ENCODE measurements at places on chromosomes 5 and 9. TPM values are rescaled to one million over a fixed set of nuclear protein-coding genes. Genes with fewer than 3 reads are reported as not detected.
A peak's percentile ranks its signal among the peaks of the same experiment; 100 is the strongest.

DNA sequence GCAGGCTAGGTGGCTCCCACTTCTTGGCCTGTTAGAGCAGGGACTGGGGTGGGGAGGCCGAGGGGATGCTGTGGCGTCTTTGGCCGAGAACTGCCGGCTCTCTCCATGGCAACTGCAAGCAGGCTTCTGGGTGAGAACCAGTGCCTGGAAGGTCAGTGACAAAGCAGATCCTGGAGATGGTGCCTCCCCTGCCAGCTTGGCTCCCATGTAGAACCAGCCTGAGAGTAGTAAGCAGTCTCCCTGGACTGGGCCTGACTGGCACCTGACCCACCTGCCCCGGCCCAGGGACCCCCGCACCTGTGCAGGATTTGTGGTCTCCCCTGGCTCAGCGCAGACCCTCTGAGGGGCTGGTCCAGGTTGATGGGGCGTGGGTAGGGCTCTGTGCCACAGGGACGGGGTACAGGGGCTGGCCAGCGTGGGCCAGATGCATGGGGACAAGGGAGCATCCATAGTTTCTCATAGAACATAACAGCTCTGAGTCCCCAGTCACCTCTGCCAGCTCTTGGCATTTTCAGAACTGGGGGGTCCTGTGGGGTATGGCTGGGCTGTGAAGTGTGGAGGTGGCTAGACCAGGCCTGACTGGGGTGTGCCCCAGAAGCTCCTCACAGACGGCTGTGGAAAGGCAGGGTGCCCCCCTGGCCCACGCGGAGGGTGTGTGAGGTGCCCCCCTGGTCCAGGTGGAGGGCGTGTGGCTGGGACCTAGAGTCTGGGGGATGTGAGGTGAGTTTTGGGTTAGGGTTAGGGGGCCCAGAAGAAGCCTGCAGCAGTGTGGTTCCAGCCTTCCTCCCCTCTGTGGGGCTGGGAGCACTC lies 22.2 kb downstream of the CACNA1B start:
- no peak for DNase-seq

DNA sequence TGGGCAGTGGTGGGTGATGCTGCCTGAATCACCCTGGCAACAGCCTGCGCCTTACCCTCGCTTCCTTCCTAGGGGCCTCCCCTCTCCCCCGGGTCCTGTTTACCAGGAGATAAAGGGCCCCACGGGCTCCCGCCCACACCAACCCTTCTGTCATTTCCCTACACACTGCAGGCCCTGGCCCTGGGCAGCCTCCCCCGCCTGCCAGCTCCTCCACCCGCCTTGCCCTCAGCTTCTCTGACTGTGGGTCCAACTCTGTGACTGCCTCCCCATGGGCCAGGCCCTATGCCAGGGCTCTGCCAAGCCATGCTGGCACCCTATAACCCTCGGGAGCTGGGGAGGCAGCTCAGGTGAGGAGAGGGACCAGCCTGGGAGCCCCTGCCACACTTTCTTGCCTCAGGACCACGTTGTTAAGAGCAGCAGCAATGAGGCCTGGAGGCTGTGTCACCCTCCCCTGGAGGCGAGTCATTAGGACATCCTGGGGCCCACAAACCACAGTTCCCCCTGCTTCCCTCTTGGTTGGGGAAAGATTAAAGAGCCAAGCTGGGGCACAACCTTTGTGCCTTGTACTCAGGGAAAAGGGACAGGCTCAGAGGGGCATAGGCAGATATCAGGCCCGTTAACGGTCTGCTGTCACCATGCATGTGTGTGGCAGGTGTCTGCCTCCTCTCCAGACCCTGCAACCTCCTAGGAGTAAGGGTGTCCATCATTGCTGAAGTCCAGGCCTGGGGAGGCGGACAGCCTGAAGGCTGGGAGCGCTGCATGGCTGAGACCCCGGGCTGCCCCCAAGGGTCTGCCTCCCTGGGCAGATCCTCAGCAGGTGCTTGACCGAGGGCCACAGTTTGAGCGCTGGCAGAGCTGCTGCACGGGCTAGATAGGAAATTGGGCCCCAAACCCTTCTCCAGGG lies 2.8 kb downstream of the MGAT4B start:
- DNase-seq: no peak

DNA sequence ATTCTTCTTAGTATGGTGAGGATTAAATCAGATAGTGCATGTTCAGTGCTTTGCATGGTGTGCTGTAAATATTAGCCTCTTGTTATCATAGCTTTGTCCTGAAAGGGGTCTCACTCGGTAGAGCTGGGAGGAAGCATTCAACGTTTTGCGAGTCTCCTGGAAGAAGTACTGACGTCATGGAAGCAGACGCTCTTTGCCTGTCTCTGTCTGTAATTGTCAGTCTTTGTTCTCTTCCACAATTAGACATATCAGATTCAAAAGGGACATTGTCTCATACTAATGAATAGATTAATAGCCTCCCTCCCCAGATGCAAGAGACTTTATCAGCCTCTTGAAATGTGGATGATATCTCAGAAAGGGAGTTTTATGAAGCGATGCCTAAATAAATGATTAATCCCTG lies 91.8 kb upstream of the CXCL14 start:
- DNase-seq: no peak

- DNase-seq: no peak
Measured at GRCh38 chr5:98187945-98188344, 585.5 kb upstream of the RGMB start.

DNA sequence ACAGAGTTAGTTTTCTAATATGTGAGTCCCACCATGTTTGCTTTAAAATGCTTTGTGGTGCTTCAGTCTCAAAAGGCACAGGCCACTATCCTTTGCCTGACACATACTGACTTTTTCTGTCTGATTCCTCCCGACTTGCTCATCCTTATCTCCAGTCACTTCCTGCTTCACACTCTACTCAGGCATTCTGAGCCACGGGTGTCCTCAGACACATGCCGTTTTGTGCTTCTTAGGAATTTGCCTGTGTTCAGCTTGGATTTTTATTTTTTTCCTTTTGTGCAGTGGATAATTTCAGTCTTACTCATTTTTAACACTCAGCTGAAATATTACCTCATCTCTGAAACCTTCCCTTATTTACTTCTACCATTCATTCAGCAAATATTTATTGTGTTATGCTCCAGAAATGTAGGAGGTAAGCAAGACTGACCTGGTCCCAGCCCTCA lies 54.1 kb downstream of the MAN2A1 start:
- no peak for DNase-seq

DNA sequence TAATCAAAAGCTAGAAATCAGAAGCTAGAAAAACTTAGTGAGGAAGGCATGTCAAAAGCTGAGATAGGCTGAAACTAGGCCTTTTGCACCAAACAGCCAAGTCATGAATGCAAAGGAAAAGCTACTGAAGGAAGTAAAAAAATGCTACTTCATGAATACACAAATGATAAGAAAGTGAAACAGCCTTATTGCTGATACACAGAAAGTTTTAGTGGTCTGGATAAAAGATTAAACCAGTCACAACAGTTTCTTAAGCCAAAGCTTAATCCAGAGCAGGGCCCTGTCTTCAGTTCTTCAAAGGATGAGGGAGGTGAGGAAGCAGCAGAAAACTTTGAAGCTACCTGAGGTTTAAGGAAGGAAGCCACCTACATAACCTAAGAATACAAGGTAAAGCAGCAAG lies 102.5 kb upstream of the SH3GL2 start:
- DNase-seq: no peak

DNA sequence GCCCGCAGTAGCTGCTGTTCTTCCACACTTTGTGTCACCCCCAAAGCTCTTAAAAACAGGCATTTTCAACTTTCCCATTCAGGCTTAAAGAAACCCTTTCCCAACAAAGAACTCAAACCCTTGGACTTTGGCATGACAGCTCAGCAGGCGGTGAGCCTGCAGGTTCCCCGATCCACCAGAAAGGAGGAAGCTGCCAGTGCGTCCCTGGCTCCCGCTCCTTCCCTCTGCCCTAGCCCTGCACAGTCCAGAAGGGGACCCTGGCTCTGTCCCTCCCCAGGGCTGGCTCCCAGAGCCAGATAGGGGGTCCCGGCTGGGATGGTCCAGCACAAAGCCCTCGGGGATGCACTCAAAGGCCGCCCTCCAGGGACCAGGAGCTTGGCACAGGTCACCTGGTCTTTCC lies 9.6 kb downstream of the SLC9A3 start:
- no peak for DNase-seq

GRCh38 chr5:140356853-140357725 lies 2.9 kb upstream of the SLC4A9 start:
- no peak for DNase-seq

DNA sequence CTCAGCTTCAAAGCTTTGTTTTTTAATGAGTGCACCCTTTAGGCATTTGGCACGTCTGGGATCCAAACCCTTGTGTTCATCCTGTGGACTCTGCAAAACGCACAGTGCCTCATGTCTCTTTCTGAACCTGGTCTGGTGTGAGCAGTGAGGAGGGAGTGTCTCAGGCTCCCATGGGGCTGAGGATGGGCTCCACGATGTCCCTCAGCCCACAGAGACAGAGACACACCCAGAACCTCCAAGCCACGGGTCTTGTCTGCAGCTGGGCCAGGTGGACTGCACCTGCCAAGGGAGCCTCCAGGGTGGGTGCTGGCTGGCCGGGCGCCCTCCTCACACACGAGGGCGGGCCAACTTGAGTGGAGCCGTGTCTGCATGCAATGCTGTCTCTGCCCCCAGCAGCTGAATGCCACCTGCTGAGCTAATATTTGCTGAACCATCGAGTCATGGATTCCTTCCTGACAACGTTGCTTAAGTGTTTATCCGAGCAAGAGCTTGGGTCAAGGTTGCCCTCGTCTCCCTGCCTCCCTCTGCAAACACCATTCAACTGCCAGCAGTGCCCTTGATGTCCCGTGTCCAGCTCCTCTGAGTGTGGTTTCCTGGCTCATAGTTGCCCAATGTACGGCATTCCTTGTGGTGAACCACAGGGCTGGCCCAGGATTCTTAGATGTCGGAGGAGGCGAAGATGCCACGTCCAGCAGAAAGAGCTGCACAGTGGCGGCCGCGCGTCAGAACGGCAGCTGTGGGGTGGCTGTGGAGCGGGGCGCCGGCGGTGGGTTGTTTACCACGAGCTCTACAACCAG lies 31.4 kb upstream of the LPCAT1 start:
- no peak for DNase-seq

- DNase-seq: no peak
Measured at GRCh38 chr9:16316911-16317817, 553.3 kb downstream of the BNC2 start.

DNA sequence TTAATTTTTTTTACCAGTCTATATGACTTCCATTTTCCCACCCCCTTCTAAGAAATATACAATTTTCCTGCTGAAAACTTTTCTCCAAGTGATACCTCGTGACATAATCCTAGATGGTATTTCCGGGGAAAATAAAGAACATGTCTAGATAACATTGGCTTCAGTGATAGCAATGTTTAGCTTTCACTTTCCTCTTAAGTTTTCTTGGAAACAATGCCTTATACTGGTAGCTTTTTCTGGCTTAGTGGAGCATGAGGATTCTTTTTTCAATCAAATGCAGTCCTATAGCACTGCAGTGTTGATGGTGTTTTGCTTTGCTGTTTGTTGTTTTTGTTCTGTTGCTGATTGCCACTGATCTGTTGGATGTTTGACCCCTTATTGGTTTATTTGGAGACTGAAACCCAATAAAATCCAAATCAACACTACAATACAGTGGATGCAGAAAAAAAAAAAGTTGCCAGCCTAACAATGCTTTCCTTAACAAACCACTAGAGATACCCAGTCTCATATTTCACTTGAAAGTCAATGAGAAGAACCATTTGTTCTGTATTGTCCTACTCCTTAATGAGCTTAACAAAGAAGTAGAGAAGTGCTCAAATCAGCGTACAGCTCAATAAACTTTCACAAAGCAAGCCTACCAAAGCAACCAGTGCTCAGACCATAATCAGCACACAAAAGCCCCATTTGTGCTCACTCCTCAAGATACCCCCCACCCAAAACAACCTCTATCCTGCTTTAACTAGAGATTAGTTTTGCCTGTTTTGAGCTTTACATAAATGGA lies 74.2 kb upstream of the GRAMD2B start:
- no peak for DNase-seq

DNA sequence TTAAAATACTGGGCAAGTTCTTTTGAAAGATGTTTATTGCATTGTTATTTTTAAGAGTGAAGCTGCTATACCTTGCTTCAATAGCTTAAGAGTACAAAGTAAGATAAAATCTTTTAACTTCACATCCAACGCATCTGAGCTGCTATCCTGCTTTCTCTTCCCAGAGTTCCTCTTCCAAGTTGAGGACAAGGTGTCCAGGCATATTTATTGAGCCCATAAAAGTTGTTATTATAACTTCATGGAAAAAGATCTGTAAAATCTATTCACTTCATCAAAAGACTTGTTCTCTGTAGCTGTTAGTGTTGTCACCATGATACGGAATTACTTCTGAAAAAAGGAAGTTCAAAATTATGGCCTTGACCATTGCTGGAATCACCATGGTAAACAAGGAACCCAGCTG lies 306.2 kb upstream of the ELAVL2 start:
- no peak for DNase-seq

GRCh38 chr5:144468571-144468970 lies 297.9 kb downstream of the KCTD16 start:
- no peak for DNase-seq

- DNase-seq: no peak
Measured at GRCh38 chr5:95771892-95772291, 40.8 kb downstream of the RHOBTB3 start.

DNA sequence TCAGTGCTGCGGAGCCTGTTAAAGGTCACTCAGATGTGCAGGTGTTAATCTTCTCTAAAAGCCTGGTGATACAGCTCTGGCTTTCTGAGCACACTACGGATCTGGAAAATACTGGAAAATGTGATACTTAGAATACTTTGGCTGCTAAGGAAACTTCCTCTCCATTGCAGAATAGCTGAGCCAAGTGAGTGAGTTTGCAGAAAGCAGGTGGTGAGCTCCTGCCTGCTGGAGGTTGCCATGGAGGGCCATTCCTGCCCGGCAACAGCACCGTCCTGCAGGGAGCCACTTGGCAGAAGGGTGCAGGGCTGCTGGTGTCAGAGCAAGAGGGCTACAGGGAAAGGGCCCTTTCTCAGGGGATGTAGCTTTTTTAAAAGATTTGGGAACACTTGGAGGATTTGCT lies 40.7 kb downstream of the SECISBP2 start:
- DNase-seq: no peak

DNA sequence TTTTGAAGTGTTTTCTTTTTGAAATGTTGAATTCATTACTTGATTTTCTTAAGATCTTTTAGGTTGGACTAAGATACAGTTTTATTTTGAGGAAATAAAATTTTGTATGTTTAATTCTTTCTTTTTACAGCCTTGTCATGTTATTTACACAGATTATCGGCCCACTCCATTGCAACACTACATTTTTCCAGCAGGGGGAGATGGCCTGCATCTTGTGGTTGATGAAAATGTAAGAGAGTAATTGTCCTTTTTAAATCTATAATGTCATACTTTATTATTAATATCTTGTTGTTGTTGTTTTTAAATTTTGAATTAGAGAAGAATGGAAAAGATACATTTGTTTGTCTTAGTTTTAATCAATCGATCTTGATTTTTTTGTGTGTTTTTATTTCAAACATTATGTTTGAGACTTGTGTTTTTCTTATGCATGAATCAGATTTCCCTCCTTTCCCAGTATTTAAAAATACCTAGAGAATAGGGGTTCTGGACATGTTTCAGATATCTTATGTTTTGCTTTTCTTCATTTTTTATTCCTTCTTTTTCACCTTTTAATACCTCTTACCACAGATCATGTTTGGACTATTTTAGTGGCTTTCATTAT lies 36.7 kb downstream of the MTREX start:
- DNase-seq: peak; percentile 55

GRCh38 chr5:76958991-76959767 lies 6.3 kb downstream of the CRHBP start:
- DNase-seq: no peak

- no peak for DNase-seq
Measured at GRCh38 chr5:124040799-124041198, 528.8 kb downstream of the CSNK1G3 start.

GFI1B gene
- 0.52 TPM for polyA plus RNA-seq

SPATA31D4 gene
- polyA plus RNA-seq: not detected

TRIM7 gene
- 0.13 TPM for polyA plus RNA-seq

SPINK1 gene
- 49.5 TPM for polyA plus RNA-seq

ARHGEF39 gene
- 15.4 TPM for polyA plus RNA-seq

DIPK1B gene
- polyA plus RNA-seq: 27.6 TPM

Data from left kidney (tissue), 8 donors.